Right forelimb (tissue), 1 donor: ENCODE measurements at places on chromosomes 16 and 17.

GRCh38 chr17:66431910-66432309 is 129.5 kb downstream of the PRKCA start:
- no peak for DNase-seq

- DNase-seq, result no peak
Measured at GRCh38 chr17:72387487-72387886, 266.7 kb downstream of the SOX9 start.

DNA sequence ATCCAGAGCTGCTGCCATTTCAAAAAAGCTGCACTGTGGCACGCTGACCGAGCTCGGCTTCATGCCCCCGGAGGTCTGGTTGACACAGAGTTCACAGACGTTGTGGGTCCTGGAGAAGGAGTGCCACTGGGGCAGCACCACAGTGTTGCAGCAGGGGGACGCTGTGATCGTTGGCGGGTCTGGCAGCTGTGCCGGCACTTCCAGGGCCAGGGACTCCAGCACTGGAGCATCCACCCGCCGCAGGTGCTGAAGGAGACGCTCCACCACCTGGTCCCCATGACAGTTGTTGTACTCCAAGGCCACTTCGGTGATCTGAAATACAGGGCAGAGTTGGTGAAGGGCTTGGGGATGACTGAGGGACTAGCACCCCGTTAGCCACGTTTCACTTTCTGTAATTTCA is 23.5 kb downstream of the SNN start:
- DNase-seq, result no peak

DNA sequence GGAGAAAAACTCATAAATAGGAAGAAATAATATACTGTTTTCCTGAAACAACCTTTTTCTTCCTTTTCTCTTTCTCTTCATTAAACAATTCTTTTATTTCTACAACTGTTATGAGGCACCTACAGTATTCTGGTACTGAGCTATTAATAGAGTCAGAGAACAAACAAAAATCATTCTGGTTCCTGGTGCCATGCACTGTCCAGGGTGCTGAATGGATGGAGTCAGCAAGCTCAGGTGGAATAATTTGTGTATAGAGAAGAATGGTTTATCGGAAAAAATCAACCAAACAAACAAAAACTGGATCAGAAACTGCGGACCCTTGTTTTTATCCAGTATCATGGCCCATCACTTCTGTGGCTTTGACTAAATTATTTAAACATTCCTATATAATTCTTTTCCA is 430.3 kb upstream of the GOT2 start:
- DNase-seq, result no peak

DNA sequence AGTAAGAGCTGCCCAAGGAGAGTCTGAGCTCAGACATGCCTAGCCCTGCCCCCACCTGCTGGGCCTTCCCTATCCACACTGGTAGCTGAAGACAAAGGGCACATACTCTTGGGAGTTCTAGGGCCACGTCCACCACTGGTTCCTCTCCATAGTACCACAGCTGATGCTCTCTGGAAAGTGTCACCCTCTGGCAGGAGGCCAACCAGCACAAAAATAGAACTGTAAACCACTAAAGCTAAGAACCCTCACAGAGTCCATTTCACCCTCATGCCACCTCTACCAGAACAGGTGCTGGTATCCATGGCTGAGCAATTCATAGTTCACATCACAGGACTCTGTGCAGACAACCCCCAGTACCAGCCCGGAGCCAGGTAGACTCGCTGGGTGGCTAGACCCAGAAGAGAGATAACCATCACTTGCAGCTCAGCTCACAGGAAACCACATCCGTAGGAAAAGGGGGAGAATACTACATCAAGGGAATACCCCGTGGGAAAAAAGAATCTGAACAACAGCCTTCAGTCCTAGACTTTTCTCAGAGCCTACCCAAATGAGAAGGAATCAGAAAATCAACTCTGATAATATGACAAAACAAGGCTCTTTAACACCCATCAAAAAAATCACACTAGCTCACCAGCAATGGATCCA is 115.3 kb downstream of the CEP112 start:
- no peak for DNase-seq

GRCh38 chr16:51151961-51152663 is 1.0 kb upstream of the SALL1 start:
- DNase-seq, result peak; percentile 86

DNA sequence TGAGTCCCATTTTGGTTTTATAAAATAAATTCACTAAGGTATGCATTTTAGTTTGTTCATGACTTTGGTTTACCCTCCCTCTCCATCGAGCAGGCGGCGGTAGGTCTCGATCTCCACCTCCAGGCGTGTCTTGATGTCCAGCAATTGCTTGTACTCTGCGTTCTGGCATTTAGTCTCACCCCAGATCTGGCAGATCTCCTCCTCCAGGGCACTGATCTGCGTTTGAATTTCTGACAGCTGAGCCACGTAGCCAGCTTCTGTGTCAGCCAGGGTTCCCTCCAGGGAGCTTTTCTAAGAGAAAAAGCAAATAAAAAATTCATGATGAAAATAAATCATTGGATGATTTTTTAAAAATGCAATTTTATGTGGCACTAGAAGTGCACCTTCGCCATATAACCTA is 4.2 kb downstream of the KRT24 start:
- DNase-seq, result peak; percentile 50

- DNase-seq, result no peak
Measured at GRCh38 chr16:51125992-51126391, 25.1 kb downstream of the SALL1 start.

- no peak for DNase-seq
Measured at GRCh38 chr16:49315602-49316001, 34.0 kb upstream of the CBLN1 start.

DNA sequence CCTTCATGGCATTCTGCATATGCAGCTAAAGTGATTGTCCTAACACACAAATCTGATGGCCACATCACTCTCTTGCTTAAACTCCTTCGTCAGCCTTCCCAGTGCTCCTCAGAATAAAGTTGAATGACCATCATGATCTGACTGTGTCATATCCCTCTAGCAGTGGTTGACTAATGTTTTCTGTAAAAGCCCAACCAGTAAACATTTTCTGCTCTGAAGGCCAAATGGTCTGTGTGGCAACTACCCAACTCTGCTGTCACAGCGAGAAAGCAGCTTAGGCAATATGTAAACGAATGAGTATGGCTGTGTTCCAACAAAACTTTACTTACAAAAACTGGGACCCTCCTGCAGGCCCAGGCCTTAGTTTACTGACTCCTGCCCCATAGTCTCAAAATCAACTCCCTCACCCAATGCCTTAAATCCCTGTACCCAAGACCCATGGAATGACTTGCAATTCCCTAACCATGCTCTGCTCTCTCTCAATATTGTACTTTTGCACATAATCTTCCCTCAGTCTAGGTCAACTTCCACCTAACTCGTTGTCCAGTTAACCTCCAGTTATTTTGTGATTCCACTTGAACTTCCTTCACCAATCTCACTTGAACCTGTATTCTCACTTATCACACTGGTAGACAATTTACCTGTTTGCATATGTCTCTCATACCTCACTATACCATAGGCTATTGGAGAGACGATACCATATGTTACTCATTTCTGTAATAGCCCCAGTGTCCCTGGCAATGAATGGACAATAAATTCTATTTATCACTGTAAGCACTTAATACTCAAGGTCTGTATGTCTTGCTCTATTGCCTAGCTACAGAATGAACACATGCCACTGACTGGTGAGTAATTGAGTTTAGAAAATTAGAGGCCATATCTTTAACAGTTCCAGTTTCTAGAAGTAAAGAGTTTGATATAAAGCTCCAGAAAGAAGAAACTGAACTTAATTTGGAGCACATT is 29.1 kb downstream of the TMEM100 start:
- no peak for DNase-seq

DNA sequence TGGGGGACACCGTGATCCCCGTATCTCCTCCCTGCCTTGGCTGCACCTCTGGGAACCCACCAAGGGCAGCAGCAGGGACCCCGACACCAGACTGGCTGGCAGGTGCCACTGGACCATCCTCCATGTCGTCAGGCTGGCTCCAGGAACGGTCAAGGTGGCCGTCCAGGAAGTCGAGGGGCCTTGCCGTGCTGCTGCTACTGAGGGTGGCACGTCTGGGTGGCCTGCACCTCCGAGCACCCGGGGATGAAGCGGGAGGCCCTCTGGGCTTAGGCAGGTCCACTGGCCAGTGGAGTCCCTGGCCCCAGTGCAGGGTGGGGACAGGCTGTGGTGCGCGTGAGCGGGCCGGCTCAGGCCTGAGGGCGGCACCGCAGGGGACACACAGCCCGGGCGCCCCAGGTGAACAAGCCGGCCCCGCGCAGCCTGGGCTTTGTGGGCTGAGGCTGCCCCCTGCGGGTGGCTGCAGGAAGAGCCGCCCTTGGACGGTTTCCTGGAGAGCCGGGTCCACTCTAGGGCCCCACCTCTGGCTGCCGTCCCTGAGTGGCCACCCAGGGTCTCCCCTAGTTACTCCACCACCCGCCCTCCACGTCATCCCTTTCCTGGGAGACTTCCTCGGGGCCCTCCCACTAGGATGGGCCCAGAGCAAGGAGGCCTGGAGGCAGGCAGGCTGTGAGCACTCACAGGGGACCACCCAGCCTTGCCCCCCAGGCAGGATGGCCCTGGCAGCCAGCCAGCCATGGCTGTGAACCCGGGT is 42.8 kb upstream of the ZC3H18 start:
- peak; percentile 86 for DNase-seq

GRCh38 chr17:56880133-56880532 is 33.7 kb downstream of the TRIM25 start:
- no peak for DNase-seq
